Thymus (tissue), 14 donors: ENCODE measurements at places on chromosomes 7 and 10.

- DNase-seq: no peak
Observed at GRCh38 chr7:151623766-151624165, 104.1 kb upstream of the RHEB start.

DNA sequence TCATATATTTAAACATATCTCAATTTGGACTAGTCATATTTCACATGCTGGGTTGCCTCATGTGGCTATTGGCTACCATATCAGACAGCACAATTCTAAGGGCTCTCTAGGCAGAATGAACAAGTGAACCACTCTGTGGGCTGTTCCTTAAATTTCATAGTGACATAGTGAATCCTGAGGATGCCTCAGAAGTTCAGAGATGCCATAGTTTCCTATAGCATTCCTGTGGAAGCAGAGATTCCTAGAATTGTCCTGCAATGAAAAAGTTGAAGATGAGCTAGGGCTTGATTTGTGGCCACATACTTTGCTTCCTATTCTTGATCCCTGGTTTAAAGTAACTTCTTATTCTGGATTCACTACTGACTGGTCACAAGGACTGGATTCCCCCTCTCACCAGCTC is 35.6 kb downstream of the MKX start:
- DNase-seq: no peak

- no peak for DNase-seq
Observed at GRCh38 chr10:25483999-25484398, 309.2 kb downstream of the GPR158 start.

- no peak for DNase-seq
Observed at GRCh38 chr7:5222841-5223411, 32.9 kb downstream of the WIPI2 start.

- DNase-seq: no peak
Observed at GRCh38 chr7:127320974-127321373, 68.2 kb upstream of the GRM8 start.

- no peak for DNase-seq
Observed at GRCh38 chr10:15791816-15792524, 68.3 kb downstream of the MINDY3 start.

DNA sequence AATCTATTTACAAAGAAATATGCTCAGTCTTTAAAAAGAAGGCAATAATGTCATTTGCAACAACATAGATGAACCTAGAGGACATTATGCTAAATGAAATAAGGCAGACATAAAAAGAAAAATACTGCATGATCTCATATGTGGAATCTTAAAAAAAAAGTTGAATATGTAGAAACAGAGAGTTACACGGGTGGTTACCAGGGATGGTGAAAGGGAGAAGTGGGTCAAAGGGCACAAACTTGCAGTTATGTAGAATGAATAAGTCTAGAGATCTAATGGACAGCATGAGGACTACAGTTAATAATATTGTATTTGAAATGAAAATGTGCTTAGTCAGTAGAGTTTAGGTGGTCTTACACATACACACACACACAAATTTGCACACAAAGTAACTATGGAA is 88.2 kb upstream of the CCDC71L start:
- no peak for DNase-seq

DNA sequence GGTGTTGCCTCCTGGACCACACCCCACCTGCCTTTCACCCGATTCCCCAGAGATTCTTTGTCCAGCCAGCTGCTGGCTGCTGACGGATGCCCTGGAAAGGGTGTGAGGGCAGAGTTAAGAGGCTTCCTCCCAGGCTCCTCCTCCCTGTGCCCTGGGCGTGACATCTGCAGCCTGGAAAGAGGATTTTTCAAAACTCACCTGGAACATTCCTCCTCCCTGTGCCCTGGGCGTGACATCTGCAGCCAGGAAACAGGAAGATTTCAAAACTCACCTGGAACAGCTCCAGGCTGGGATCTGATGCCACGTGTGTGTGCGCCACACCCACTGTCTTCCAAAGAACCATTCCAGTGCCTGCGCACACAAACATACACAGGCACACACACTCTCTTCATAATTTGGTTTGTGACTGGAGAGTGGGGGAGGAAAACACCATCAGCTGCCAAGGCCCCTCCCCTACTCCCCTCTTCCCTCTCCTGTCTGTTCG is 5.2 kb downstream of the MARVELD1 start:
- DNase-seq: no peak
